ENCODE measurements at places on chromosomes 3 and 15.

- no peak for DNase-seq
These were observed 712.4 kb downstream of the GRM7 start for GRCh38 chr3:7573330-7573729.

DNA sequence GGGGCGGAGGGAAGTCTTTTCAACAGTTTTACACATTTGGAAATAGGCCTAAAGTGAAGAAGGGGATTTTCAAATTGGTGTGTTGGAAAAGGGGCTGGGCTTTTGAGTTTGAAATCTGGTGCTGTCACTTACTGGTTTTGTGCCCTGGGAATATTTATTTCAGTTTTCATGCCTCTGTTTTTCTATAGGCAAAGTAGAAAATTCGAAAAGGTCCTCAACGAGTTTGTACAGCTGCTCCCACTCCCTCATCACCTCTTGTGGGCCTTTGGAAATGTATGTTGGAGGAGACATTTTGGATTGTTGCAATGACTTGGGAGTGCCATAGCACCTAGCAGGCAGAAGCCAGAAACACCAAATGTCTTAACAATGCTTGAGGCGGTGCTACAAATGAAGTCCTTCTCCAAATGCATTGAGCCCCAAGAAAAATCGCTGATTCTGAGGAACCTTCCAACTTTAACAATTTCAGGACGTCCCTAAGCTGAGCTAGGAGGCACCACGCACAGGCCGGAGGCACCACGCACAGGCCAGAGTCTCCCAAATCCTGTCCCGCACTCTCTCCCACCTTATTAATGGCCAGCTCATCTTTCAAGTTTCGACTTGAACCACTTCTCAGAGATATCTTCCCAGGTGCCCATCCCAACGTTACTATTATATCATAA lies 639 bp upstream of the POLR2M start:
- no peak for DNase-seq

- no peak for DNase-seq
These were observed 322.8 kb downstream of the ZNF621 start for GRCh38 chr3:40847551-40847992.

- DNase-seq, result no peak
These were observed 1174.7 kb downstream of the ZPLD1 start for GRCh38 chr3:103609472-103609871.

DNA sequence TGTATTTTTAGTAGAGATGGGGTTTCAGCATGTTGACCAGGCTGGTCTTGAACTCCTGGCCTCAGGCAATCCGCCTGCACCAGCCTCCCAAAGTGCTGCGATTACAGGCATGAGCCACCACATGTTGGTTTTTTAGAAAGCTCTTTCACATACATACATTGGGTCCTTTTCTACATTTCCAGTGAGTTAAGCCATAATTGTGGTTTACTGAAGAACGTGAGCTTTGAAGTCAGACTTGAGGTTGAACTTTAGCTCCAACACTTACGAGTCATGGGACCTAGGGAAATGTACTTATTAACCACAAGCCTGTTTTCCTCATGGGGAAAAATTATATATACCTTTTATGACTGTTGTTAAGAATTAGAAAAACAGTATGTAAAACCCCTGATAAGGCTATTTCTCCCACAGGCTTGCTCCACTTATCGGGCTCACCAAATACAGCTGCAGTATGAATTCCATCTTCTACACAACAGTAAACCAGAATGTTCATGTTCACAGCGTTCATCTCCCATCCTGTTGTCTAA lies 39.0 kb downstream of the GPR160 start:
- no peak for DNase-seq

DNA sequence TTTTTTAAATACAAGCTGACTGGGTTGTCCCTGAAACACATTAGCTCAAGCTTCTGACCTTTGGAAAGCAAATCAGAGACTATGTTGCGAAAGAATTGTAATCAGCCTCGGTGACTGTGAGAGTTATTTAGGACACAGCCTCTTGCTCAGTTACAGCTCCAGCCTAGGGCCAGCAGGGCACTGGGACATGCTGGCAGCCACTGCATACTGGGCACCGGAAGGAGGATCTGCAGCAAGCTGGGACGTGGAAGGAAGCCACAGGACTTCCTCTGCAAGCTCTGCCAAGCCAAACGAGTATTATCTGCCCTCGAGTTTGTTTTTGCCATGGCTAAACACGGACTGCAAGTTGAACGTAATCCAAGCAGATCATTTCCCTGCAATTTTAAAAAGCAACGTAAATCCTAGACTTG lies 24.4 kb upstream of the COPG1 start:
- peak; percentile 16 for DNase-seq

All from kidney (tissue), 22 donors.